ENCODE measurements at places on chromosomes 1 and 21.

GRCh38 chr1:226027538-226028217 lies 28.5 kb upstream of the SDE2 start:
- no peak for DNase-seq

- no peak for DNase-seq
Observed at GRCh38 chr1:248688527-248689298, 13.9 kb downstream of the OR14I1 start.

DNA sequence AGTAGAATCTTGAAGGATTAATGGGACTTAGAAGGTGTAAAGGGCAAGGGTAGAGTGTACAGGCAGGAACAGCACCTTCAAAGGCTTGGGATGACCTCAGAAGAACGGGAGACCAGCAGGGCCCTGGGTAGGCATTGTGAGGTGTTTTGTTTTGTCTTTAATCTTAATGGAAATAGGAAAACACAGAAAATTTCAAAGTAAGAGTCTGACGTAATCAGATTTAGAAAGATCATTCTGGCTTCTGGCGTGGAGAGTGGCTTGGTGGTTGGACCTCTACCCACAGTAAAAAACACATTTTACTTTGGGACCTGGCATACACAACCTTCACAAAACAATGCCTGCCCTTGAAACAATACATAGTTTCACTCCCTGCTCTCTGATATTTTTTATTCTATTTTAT lies 4.1 kb downstream of the MOV10 start:
- no peak for DNase-seq

DNA sequence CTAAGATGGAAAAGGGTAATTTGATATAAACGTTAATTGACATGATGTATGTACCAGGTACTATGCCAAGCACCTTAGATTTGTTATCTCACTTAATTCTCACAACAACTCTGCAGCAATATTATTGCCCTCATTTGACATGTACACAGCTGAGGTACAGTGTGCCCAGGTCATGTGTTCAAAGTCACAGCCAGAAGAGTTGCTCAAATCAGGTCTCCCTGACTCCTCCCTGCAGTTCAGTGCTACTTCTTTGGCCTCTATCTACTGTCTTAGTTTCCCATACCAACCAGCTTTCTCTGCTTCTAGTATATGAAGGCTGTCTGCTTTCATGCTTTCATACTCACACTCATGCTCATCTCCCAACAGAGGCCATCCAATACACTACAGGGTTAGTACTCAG lies 15.1 kb downstream of the TBX15 start:
- no peak for DNase-seq

- no peak for DNase-seq
Observed at GRCh38 chr1:33660244-33660643, 187.8 kb downstream of the ZSCAN20 start.

- DNase-seq: no peak
Observed at GRCh38 chr1:8816264-8816663, 1.2 kb downstream of the RERE start.

- DNase-seq: no peak
Observed at GRCh38 chr1:186671136-186671825, 8.9 kb downstream of the PTGS2 start.

GRCh38 chr1:234913771-234914170 lies 214.9 kb downstream of the TOMM20 start:
- DNase-seq: no peak

GRCh38 chr1:147163019-147163418 lies 9.3 kb downstream of the PRKAB2 start:
- no peak for DNase-seq

DNA sequence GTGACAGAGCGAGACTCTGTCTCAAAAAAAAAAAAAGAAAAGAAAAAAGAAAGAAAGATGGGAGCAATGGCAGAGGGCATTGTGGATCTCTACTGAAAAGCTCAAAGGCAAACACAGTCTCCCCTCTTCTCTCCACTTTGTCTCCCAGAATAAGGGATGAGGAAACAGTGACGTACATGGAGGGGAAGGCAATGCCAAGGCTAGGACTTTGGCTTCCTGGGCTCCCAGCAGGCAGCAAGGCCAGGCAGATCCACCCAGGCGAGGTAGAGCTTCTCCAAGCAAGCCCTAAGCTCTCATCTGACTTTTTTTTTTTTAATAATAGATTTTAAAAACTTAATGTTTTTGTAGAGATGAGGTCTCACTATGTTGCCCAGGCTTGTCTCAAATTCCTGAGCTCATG lies 4.6 kb downstream of the ARHGEF2 start:
- no peak for DNase-seq
